ENCODE measurements at places on chromosomes 4 and X.

DNA sequence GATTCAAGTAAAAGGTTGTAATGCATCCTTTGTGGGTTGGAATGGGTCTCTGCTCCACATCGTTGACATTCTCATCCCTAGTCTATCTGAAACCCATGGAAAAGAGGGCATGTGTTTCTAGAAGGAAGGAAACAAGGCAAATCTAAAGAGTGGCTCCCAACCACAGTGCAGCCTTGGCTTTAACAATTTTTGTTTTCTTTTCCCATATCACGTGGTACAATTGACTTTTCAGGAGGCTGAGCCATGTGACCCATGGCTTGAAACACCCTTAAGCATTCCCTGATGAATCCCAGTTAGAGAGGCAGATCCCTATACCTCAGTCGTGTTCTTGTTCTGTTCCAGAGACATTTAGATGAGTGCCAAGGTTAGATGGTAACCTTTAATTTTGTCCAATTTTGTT is 12.8 kb downstream of the DCUN1D4 start:
- no peak for DNase-seq

DNA sequence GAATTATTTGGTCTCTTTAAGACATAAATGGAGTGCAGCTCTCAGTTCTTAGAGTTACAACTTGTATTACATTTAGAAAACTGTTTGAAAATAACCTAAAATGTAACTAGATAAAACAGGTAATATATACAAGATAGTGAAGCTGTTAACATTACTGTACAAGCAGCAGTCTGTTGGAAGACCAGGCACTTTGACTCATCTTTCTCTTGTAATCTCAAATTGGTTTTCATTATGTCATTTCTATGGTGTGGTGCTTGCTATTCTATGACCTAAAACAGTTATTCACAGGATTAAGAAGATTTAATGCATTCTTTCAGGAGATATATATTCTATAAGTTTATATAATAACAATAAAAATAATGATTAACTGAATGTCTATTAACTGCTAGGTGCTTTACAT is 282.5 kb upstream of the PITX2 start:
- no peak for DNase-seq

DNA sequence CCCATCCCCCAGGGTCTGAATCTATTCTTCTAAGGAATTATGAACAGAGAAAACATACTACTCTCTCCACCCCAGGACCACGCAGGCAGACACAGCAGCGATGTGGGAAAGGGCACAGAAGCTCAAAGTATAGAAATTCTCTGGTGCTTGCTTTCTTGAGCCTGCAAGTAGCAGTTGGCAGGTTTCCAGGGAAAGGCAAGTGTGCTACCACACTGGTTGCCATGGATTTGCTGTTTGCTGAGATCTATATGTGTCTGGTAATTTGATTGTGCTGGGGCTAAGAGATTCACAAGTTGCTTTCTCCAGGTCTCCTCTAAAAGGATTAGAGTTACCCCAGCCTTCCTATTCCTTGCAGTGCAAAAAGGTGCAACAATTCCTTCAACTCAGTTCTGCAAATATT is 83.1 kb downstream of the GUCY2F start:
- DNase-seq = no peak

DNA sequence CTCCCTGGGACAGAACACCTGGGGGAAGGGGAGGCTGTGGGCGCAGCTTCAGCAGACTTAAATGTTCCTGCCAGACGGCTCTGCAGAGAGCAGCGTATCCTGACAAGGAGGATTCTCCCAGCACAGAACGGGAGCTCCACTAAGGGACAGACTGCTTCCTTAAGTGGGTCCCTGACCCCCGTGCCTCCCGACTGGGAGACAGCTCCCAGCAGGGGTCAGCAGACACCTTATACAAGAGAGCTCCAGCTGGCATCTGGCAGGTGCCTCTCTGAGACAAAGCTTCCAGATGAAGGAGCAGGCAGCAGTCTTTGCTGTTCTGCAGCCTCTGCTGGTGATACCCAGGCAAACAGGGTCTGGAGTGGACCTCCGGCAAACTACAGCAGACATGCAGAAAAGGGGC is 44.5 kb upstream of the FAAH2 start:
- DNase-seq = no peak

GRCh38 chrX:69163936-69164741 is 1.1 kb downstream of the PJA1 start:
- no peak for DNase-seq

- DNase-seq = no peak
Observed at GRCh38 chr4:80540349-80540748, 204.8 kb downstream of the CFAP299 start.

DNA sequence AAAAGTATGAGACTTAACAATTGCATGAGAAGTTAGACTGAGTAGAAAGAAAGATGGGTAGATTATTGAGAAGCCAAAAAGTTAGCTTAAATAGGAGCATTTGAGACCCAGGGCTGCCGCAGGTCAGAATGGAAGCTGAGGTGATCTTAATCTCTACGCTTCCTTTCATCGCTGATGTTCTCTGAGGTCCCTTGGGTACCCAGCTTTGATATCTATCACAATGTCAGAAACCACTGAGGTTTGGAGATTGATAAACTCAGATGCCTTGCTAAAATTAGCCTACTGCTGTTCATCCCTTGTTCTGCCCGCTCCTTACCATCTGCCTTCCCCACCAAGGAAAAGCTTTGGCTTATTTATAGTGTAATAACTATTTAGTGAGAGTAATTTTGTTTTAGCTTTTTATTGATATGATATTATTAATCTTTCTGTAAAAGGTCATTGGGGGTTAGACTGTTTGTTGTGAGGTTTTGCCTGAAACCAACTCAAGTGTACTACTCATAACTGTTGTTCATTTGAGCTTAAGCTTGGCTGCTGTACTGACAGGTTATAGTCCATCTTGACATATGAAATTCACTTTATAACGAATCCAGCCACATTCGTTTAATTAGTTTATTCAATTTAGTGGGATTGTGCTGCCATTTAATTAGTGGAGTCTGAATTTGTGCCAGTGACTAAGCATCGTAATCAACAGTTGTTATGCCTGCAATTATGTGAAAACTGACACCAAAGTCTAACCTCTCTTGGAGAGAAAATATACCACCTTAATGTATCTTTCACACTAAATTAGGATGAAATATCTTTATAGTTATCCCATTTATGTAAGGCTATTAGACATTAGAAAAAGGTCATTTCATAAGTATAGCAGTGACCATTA is 15.1 kb downstream of the MCUB start:
- DNase-seq = no peak

DNA sequence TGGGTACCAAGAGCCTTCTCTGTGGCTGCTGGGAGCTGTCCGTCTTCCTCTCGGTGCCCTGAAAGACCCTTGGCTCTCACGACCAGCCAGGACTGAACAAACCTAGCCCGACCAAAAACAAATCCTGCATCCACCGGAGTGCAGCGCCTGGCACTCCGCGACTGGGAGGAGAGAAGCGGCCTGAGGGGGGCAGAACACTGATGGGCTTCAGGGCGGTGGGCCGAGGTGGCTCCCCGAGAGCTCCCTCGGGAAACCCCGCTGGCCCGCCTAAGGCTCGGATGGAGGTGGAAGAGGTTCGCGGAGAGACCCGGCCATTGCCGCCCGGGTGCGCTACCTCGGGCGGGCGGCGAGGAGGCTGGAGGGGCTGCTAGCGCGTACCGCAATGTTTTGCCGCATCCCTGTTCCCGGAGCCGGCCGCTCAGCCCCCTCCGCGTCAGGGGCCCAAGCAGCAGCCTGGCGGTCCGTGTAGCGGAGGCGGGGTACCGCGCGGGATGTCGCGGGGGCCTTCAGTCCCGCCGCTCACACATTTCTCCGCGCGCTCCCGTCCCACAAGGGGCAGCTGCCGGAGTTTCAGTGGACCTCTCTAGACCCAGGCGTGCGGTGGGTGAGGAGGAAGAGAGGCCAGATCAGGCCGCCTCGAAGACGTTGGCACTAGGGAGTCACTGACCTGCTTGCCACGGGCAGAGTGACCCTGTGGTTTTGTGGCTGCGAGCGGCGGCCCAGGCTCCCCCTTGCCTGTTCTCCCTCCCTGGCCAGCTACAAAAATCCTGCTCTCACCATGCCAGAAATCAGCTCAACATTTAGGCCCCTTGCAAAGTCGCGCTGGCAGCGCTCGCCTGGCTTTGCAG is 2.2 kb downstream of the SLITRK4 start:
- DNase-seq = no peak
